Left ventricle myocardium superior (tissue), 1 donor: ENCODE measurements at places on chromosomes 7 and 10. TPM values are rescaled to one million over a fixed set of nuclear protein-coding genes. Genes with fewer than 3 reads are reported as not detected.

Gene PIK3AP1
- total RNA-seq: 7.5 TPM

Gene ABCB1
- 4.8 TPM for total RNA-seq

Gene RAB19
- not detected for total RNA-seq

Gene GPRIN2
- total RNA-seq: not detected

Gene PLPP4
- total RNA-seq: not detected

Gene HSPB1
- 2,442 TPM for total RNA-seq

Gene FOXI2
- not detected for total RNA-seq

Gene CCDC136
- 6.5 TPM for total RNA-seq

Gene AIFM2
- 16.3 TPM for total RNA-seq

Gene PTEN
- 58.6 TPM for total RNA-seq

Gene MAP3K8
- 7.4 TPM for total RNA-seq

Gene FAM25A
- total RNA-seq: not detected

Gene NEBL
- total RNA-seq: 781 TPM
